ENCODE measurements at places on chromosomes 16 and 17. TPM values are rescaled to one million over a fixed set of nuclear protein-coding genes. Genes with fewer than 3 reads are reported as not detected.

DNA sequence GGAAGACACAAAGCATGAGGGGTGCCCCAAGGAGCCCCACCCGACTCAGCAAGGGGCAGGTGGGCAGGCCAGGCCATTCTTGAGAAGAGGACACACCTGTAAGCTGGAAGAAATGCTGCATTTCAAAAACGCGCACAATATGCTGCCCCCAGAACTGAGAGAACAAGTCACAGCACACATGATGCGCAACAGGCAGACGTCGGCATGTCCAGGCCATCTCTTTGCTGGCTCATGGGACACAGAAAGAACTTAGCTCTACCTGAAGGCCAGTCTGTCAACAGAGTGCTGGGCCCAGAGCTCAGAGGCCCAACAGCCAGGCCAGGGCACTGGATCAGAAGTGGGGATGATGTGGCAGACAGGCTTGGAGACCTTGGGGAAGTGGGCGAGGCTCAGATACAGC is 18.0 kb downstream of the KIFC3 start:
- DNase-seq = no peak
- no peak overlapping the region for H3K4me3 ChIP-seq
- no peak overlapping the region for H3K27ac ChIP-seq
- H3K4me1 ChIP-seq = no peaks in the 10 kb centered on the region

DNA sequence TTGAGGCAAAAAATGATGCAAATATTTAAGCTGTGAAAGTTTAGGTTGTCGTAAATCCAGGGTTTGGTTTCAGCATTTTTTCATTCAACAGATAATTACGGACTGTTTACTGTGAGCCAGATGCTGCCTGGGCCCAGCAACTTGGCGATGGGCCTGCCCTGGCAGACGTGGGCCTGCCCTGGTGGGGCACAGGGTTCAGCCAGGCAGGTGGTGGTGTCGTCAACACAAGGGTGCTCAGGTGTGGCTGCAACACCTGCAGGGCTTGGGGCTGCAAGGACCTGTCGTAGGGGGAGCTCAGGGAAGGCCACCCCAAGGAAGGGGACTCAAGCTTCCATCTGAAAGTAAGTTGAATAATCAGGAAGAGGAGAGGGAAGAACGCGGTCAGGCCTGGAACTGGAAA is 15.1 kb downstream of the ZC3H18 start:
- peak overlapping the region; percentile 45 for H3K27ac ChIP-seq
- no peak overlapping the region for H3K4me3 ChIP-seq
- H3K36me3 ChIP-seq = peaks cover 52% of the 10 kb centered on the region
- no peak for DNase-seq

DNA sequence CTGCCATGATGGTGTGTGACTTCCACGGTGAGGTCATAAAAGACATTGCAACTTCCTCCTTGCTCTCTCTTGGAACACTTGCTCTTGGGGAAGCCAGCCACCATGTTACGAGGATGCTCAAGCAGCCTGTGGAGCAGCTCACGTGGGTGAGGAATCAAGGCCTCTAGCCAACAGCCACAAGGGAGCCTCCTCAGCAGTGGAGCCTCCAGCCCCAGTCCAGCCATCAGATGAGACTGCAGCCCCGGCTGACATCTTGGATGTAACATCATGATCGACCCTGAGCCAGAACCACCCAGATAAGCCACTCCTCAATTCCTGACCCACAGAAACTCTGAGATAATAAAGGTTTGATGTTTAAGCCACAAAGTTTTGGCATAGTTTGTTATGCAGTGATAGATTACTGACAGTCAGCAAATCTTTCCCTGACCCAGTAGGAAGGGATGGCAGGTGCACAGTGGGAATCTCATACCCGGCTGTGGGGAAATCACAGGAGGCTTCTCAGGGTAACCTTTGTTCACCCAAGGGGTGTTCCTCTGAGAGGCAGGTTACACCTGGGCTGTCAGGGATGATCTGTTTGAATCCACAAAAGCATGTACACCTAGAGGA is 23.3 kb upstream of the GINS2 start:
- H3K36me3 ChIP-seq = peaks cover 2% of the 10 kb centered on the region
- H3K27ac ChIP-seq = no peak overlapping the region
- DNase-seq = no peak
- no peak overlapping the region for H3K4me3 ChIP-seq
- H3K4me1 ChIP-seq = peaks cover 3% of the 10 kb centered on the region

The FGF11 gene
- 6.9 TPM for total RNA-seq

The SLC2A4 gene
- 0.25 TPM for total RNA-seq

DNA sequence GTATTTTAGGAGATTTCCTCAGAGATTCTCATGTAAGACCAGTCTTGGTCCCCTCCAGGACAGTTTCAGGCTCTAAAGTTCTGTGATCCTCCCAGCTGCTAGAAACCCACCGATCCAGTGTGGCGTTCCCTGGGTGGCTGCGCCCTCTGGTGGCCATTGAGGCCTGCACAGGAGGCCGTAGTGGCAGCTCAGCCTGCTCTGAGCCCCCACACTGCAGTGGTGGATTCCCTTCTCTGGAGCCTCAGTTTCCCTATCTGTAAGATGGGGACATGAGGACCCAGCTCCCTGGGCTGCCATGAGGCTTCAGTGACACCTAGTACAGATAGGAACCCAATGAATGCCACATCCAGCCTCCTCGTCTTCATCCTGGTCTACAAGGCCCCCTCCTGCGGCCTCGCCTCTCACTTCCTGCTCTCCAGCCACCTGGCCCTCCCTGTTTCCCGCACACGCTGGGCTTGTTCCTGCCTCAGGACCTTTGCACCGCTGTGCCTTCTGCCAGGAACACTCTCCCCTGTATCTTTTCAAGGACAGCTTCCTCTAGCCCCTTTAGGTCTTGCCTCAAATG is 16.5 kb downstream of the CCDC102A start:
- DNase-seq = peak; percentile 90
- H3K27ac ChIP-seq = no peak overlapping the region
- H3K4me3 ChIP-seq = no peak overlapping the region
- H3K36me3 ChIP-seq = peaks cover 2% of the 10 kb centered on the region

The NTN1 gene
- 0.60 TPM for total RNA-seq

All from activated CD4-positive, alpha-beta T cell treated with anti-CD3 and anti-CD28 coated beads for 36 hours (primary cell).